Stimulated activated naive B cell treated with anti-CD40 and anti-IgM and Interleukin-4, amounts not matched to agents 10 μg/mL and 1 μg/mL and 100 μg/mL, for 72 hours (primary cell): ENCODE measurements at places on chromosomes 3 and 15.

GRCh38 chr15:72193836-72194396 is 3.7 kb downstream of the GRAMD2A start:
- DNase-seq, result no peak

GRCh38 chr3:64213224-64213878 is 11.9 kb downstream of the PRICKLE2 start:
- DNase-seq, result no peak

GRCh38 chr3:22606938-22607337 is 596.2 kb upstream of the UBE2E2 start:
- no peak for DNase-seq

DNA sequence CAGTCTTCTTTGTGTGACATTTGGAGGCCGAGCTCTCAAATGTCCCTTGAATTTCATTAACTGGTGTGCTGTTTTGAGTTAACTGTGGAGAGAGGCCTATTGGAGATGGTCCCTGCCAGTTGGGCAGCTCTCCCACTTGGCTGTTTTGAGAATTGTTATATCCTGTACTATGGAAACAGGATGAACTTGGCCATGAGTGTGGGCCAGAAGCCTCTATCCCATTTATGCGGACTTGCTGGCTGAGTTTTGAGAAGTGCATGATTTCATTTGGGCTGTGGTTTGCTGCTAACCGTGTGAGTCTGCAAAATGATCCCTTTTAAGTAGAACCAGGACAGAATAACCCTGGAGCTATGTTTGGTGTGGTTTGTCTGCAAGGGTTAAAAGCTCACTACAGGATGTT is 366.0 kb downstream of the PTPRG start:
- no peak for DNase-seq

- DNase-seq, result no peak
Measured at GRCh38 chr3:97981886-97982285, 9.7 kb upstream of the RIOX2 start.

DNA sequence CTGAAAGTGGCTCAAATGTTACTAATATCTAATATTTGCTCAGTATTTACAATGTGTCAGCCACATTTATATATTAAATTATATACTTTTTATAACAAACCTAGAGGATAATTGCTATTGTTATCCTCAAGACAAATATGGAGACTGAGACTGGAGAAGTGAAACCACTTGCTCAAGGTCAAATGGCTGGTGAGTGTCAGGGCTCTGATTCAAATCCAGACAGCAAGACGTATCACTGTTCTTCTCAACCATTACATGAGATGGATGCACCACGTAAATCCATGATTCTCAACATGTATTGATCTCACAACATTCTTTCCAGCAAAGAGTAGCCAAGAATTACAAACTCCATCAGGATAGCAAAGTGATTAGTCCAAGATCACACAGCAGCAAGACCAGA is 53.8 kb upstream of the CPB1 start:
- DNase-seq, result no peak

DNA sequence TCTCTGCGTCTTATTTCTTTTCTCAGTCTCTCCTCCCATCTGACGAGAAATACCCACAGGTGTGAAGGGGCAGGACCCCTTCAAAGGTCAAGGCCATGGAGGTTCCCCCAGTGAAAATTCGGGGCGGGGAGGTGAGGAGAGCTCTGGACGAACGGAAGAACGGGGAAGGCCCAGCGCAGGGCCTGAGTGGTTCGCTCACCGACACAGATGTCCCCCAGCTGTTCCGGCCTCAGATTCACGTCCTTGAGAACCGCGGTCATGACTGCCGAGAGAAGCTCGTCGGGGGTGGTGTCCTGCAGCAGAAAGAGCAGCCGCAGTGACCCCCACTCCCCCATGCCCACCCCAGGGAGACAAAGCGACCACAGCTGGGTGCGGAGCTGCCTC is 542 bp downstream of the ACAA1 start:
- no peak for DNase-seq

- DNase-seq, result no peak
Measured at GRCh38 chr3:43248973-43249372, 37.4 kb upstream of the SNRK start.

DNA sequence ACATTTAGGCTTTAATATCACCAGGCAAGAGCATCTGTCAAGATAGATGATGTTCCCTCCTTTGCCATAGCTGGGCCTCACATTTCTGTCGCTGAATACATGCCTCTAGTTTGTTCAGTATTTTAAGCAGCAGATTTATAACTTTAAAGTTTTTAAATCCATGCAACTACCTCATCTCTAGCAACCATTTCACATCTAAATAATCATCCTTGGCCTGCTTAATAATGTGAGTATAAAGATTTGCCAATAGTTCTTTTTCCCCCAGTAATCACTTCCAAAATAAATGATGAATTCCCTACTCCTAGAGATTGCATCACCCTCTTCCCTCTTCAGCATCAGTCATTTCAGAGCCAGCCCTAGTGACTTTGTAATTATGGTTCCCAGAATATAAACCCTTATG is 36.2 kb upstream of the FILIP1L start:
- no peak for DNase-seq

DNA sequence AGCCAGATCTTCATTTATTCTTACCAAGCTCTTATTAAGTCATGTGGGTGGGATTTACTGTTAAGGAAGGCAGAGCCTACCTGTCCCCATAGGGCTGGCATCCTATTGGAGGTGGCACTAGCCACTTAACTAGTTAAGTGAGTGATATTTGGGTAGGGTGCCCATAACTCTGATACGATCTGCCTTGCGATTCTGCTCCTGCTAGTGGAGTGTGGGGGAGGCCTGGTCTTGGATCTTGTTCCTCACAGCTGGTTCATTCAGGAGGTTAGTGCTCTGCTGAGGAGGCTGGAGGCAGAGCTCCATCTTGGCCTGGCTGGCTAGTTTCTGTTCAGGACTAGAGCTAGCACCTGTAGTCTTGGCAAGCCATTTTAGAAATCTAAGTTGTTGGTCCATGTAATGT is 9.3 kb downstream of the BAHD1 start:
- DNase-seq, result no peak

DNA sequence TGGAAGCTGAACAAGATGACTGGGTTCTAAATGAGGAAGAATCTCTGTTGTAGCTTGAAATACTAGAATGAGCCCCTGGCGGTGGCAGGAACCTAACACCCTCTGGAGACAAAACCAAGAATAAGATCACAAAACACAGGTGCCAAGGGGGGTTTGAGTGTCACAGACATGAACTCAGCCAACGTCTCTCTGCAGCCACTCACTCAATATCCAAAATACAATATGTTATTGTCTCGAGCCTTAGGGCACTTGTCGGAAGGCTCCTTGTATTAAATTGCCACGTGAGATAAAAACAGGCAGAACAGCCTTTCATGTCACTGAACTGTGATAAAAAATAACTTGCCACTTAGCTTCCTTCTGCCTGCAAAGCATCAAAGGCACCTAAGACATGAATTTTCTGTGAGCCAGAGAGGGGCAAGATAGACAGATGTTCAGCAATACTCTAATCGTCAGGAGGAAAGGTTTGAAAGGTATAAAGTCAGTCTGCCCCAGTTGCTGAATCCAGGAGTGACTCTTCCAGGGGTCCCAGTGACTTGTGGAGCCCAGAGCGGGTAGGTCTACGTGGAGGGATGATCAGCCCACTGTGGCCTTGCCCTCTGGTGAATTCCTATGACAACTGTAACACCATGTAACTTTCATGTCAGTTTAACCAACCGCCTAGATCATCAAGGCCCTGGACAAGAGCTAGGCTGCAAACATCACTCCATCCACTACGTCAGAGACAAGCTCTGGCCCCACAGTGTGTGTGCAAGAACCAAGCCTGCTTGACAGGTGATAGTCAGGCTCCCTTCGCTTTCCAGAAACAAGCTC is 165.2 kb downstream of the OSBPL10 start:
- no peak for DNase-seq

- DNase-seq, result no peak
Measured at GRCh38 chr3:161042023-161042501, 63.1 kb downstream of the B3GALNT1 start.
